ENCODE measurements at places on chromosomes 7 and 10. TPM values are rescaled to one million over a fixed set of nuclear protein-coding genes. Genes with fewer than 3 reads are reported as not detected.

DNA sequence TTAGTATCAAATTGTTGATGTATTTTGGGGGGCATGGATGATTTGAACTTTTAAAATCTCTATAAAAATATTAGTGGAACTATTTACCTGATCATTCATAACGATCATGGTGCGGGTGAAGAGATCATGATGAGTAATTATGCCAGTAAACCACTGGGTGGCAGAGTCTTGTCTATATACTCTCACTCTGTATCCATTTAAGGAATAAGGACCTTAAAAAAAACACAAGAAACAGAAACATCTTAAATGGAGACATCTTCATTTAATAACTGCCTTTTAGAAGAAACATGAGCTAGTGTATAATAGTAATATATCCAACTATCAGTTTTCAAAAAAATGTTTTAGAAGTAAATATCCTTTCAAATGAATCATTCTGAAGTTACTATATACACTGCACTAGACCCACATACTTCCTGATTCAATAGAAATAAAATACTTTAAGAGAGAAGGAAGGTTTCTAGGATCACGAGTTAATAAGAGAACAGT is 84.0 kb downstream of the NRBF2 start:
- peak; percentile 46 for DNase-seq

DNA sequence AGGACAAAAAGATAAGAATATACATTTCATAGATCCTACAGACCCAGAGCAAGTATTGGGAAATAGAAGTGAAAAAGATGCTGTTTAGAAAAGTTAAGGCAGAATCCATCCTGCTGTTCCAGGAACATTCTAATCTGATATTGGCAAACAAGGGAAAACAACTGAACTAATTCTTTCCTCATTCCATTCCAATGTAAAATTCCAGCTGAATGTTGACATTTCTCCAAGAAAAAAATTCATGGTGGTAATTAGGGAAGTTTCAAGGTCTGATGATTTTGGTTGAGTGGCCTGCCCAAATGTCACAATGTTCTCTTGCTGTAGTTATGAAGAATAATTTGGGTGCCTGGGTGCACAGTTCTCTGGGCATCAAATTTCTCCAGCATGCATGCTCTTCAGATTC is 15.2 kb downstream of the PIP start:
- DNase-seq, result no peak

DNA sequence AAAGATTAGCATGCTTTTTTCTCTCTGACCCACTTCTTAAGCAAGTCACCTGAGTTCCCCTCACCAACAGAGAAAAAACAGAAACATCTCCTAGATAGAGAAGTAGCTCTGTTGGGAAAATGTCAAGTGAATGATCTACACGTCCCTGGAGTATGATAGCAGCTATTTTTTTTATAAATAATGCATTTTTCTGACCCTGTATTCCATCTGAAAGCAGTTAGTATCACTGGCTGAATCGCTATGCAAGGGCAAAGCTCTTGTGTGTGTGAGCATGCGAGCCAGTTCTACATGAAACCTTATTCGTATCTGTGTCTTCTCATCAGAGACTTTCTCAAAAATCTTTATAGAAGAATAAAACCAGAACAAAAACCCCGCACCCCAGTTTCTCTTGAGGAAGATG is 8.2 kb downstream of the ANKMY2 start:
- no peak for DNase-seq

DNA sequence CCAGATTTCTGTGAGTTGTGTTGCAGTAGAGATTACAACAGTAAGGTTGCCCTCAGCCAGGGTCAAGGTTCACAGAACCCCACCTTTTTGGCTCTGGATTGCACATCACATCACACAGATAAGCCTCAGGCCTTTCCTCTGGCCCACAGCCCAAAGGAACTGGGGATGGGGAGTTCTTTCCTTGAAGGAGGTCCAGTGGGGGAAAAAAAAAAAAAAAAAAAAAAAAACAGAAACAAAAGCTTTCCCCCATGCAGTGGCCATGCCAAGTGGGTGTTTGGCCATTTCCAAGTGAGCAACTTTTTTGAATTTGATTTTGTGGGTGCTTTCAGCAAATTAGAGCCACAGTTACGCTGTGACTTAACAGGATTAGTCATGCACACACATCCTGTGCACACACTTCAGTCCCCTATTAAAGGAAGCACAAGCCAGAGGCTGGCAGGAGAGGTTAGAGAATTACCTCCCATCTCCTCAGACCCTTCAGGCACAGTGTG is 79.3 kb upstream of the NANOS1 start:
- no peak for DNase-seq

GRCh38 chr7:80779456-80779855 is 139.4 kb downstream of the SEMA3C start:
- DNase-seq, result no peak

GRCh38 chr7:154372011-154372601 is 319.9 kb downstream of the DPP6 start:
- DNase-seq, result no peak

The FXYD4 gene
- polyA plus RNA-seq, result 0.99 TPM

The TRPV5 gene
- not detected for polyA plus RNA-seq

The COL17A1 gene
- polyA plus RNA-seq, result 73.0 TPM

All from muscle of back (tissue), 13 donors.